ENCODE measurements at places on chromosomes 4 and X. TPM values are rescaled to one million over a fixed set of nuclear protein-coding genes. Genes with fewer than 3 reads are reported as not detected.

The SLC6A14 gene
- total RNA-seq: not detected

The FABP2 gene
- not detected for total RNA-seq

The PRAF2 gene
- 5.9 TPM for total RNA-seq

The SUPT20HL2 gene
- not detected for total RNA-seq

The PPP2R2C gene
- 0.66 TPM for total RNA-seq

DNA sequence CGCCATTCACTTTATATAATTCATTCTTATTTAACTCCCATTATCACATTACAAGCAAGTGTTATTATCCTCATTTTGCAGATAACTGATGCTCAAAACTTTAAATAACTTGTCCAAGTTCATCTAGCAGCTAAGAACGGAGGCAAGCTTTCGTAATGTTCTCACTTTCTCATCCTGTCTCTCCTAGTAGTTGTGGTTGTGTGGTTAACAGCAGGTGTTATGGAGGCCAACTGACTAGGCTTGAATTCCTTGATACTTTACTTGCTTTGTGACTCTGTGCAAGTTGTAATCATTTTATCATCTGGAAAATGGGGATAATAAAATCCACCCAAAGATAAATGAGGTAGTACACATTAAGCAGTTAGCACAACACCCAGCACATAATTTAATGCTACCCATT is 109.9 kb upstream of the PTPN13 start:
- no peak overlapping the region for H3K4me3 ChIP-seq
- H3K4me1 ChIP-seq: no peaks in the 10 kb centered on the region
- no peak for DNase-seq
- no peaks in the 10 kb centered on the region for H3K27me3 ChIP-seq

- peak overlapping the region; percentile 74 for H3K4me3 ChIP-seq
- H3K4me1 ChIP-seq: no peaks in the 10 kb centered on the region
- H3K27me3 ChIP-seq: peaks cover 36% of the 10 kb centered on the region
- no peaks in the 10 kb centered on the region for H3K36me3 ChIP-seq
These were observed 621 bp upstream of the SUV39H1 start for GRCh38 chrX:48695925-48696300.

DNA sequence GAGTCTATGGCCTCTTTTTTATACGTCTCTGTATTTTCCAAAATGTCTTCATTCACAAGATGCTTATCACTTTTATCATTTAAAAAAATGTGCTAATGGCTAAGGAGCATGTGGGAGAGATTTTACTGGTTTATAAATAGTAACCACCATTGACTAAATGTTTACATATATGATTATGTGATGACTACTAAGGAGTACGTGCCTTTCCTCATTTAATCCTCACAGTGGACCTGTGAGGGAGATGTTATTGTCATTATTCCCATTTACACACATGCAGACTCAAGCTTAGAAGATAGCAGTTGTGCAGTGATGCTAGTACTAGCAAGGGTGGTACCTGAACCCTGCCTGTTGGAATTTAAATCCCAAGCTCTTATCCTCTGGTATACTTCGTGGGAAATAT is 2.4 kb downstream of the SRD5A3 start:
- no peak overlapping the region for H3K4me3 ChIP-seq
- H3K36me3 ChIP-seq: no peaks in the 10 kb centered on the region
- peaks cover 10% of the 10 kb centered on the region for H3K4me1 ChIP-seq
- DNase-seq: no peak
- no peaks in the 10 kb centered on the region for H3K27me3 ChIP-seq

DNA sequence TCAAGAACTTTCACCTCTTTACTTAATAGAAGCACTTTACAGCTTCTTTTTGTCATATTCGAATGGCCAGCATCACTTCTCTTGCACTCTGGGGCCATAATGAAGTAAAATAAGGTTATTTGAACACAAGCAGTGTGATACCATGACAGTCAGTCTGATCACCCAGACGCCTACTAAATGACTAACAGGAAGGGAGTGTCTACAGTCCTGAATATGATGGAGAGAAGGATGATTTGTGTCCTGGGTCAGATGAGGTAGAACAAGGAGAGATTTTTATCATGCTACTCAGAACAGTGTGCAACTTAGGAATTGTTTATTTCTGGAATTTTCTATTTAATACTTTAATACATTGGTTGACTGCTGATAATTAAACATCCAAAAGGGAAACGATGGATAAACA is 284.2 kb upstream of the F9 start:
- no peak overlapping the region for H3K27ac ChIP-seq
- H3K36me3 ChIP-seq: no peaks in the 10 kb centered on the region
- H3K4me1 ChIP-seq: no peaks in the 10 kb centered on the region

DNA sequence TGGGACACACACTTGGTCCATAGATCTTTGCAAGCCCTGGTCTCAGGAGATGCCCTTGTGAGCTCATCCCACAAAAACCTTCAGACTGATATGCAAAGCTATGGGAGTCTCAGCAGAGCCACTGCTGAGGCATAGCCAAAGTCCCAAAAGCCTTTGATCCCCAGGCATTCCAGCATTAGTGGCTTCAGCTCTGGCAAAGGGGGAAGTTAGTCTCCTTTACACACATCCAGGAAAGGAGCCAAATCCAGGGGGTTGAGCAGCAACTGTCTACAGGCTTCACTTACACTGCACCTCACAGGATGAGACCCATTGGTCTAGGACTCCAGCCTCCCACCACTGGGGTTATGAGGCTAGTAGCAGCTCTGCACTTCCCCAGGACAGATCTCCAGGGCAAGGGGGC is 14.0 kb downstream of the PF4 start:
- H3K4me1 ChIP-seq: no peaks in the 10 kb centered on the region
- H3K27ac ChIP-seq: no peak overlapping the region
- H3K27me3 ChIP-seq: no peaks in the 10 kb centered on the region
- H3K4me3 ChIP-seq: no peak overlapping the region

DNA sequence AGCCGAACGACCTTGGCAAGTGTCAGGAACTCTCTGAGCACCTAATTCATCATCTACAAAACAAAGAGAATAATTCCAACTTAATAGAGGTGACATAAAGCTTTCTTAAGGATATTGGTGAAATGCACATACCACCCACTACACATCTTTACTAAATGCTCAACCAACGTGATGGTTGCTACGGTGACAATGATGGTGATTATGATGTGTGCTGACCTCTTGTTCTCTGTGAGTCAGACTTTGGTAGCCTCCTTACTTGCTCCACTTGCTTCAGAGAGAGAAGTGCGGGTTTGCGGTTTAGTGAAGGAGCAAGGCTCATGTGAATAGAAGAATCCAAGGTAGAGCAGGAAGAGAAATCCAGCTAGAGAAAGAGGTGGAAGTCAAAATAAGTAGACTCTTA is 52.8 kb upstream of the CLNK start:
- no peaks in the 10 kb centered on the region for H3K36me3 ChIP-seq
- H3K27ac ChIP-seq: no peak overlapping the region
- H3K4me1 ChIP-seq: no peaks in the 10 kb centered on the region
- H3K4me3 ChIP-seq: no peak overlapping the region

DNA sequence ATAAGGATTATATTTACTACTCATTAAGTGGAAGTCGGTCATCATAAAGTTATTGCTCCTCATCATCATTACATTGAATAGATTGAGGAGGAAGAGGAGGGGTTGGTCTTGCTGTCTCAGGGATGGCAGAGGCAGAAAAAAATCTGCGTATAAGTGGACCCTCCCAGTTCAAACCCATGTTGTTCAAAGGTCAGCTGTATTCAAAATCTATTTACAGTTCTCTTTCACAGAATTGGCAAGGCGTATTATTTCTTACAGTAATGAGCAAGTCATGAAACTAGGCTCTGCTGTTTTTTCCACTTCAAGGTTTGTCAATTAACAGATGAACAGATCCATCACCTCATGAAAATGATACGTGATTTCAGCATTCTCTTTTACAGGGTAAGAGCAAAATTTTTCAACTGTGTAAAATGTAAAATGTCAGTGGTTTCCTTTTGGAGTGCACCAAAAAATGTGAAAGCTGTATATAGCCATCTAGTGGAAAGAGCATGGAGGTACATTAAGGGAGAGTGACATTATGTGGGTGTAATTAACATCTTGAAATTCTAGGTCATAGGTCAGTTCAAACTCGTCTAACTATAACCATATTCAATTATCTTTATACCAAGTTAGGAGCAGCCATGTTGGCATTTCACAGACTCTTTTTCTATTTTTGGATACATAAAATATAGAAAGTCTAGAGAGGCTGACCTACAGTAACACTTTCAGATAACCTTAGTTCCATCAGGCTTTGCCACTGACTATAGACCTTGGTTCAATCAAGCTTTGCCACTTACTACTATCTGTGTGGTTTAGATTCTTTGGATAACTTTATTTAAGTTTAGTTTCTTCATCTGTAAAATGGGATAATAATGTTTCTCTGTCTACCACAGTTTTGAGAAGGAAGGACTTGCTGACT is 30.1 kb downstream of the NEIL3 start:
- no peaks in the 10 kb centered on the region for H3K27me3 ChIP-seq
- no peak for DNase-seq
- H3K27ac ChIP-seq: no peak overlapping the region
- H3K4me3 ChIP-seq: no peak overlapping the region
- H3K4me1 ChIP-seq: no peaks in the 10 kb centered on the region
- no peaks in the 10 kb centered on the region for H3K36me3 ChIP-seq

- no peaks in the 10 kb centered on the region for H3K36me3 ChIP-seq
These were observed 45.2 kb downstream of the ANXA5 start for GRCh38 chr4:121651597-121651996.

- DNase-seq: no peak
- H3K36me3 ChIP-seq: no peaks in the 10 kb centered on the region
- H3K4me3 ChIP-seq: no peak overlapping the region
- H3K27me3 ChIP-seq: peaks cover 14% of the 10 kb centered on the region
These were observed 13.6 kb downstream of the CHST7 start for GRCh38 chrX:46587158-46587557.

- H3K27me3 ChIP-seq: no peaks in the 10 kb centered on the region
- no peak overlapping the region for H3K4me3 ChIP-seq
- no peak for DNase-seq
- no peaks in the 10 kb centered on the region for H3K4me1 ChIP-seq
These were observed 8.2 kb upstream of the GPR78 start for GRCh38 chr4:8571702-8572685.

GRCh38 chr4:102525504-102525903 is 24.3 kb downstream of the NFKB1 start:
- no peaks in the 10 kb centered on the region for H3K36me3 ChIP-seq
- DNase-seq: no peak
- no peaks in the 10 kb centered on the region for H3K4me1 ChIP-seq
- H3K27ac ChIP-seq: no peak overlapping the region

DNA sequence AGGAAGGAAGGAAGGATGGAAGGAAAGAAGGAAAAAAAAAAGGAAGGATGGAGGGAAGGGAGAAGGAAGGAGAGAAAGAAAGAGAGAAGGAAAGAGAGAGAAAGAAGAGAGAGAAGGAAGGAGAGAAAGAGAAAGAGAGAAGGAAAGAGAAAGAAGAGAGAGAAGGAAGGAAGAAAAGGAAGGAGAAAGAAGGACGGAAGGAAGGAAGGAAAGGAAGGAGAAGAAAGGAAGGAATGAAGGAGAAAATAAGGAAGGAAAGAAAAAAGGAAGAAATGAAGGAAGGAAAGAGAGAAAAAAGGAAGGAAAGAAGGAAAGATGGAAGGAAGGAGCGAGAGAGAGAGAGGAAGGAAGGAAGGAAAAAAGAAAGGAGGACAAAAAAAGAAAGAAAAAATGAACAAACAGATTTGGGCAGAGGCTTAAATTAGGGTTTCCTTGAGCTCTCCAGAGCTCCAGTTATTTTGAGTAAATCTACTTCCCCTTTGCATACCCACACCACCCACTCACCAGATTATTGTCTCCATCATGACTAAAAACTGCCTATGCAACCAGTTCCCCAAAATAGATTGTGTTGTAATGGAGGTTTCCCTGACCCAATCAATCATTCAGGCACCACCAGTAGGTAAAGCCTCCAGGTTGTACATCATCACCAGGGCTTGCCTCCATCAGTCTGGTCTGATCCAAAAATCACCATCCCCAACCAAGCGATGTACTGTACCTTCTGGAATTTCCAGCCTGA is 1722.9 kb upstream of the PCDH10 start:
- no peaks in the 10 kb centered on the region for H3K36me3 ChIP-seq
- H3K4me1 ChIP-seq: no peaks in the 10 kb centered on the region
- DNase-seq: no peak
- H3K27ac ChIP-seq: no peak overlapping the region

- no peaks in the 10 kb centered on the region for H3K4me1 ChIP-seq
- no peaks in the 10 kb centered on the region for H3K36me3 ChIP-seq
- no peak overlapping the region for H3K4me3 ChIP-seq
- H3K27me3 ChIP-seq: no peaks in the 10 kb centered on the region
These were observed 414.1 kb downstream of the CENPC start for GRCh38 chr4:67131224-67131623.

- DNase-seq: no peak
- no peak overlapping the region for H3K27ac ChIP-seq
- H3K4me1 ChIP-seq: no peaks in the 10 kb centered on the region
- no peaks in the 10 kb centered on the region for H3K36me3 ChIP-seq
- no peak overlapping the region for H3K4me3 ChIP-seq
- no peaks in the 10 kb centered on the region for H3K27me3 ChIP-seq
These were observed 152.6 kb downstream of the VCX3A start for GRCh38 chrX:6382284-6382683.

DNA sequence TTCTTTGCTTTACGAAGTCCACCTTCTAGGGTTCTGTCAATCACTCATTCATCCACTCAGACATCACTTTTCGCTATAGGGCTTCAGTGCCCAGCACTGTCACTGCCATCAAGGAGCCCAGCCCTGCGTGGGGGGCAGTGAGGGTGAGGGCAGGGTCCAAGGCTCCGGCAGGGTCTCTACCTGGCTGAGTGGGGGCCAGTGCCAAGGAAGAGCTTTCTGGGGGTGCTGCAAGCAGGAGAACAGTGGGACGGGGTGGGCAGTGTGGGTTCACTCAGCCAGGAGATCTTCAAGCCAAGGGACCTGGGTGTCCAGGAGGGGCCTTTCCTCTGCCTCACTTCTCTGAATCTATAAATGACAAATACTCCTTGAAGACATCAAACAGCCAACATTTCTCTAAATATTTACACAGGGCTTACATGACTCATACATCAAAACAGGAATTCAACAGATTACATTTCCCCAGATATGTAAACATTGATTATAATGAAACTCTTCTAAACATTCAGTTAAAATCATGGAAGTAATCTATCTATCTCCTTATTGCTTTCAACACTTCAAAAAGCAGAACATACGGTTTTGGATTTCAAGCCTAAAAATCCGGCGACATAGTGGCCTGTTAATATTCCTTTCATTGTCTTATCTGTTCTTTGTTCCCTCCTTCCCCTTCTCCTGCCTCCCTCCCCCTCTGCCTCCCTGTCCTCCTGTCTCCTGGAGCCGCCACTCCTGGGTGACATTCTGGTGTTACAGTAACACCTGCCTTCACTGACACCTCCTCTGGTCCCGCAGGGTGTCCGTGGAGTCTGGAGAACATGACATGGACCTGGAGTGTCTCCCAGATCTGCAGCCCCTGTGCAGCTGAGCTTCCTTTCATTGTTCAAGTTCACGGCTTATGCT is 94.4 kb upstream of the ADRA2C start:
- H3K27ac ChIP-seq: no peak overlapping the region
- H3K4me1 ChIP-seq: no peaks in the 10 kb centered on the region
- H3K4me3 ChIP-seq: no peak overlapping the region
- peaks cover 16% of the 10 kb centered on the region for H3K27me3 ChIP-seq
- H3K36me3 ChIP-seq: no peaks in the 10 kb centered on the region

DNA sequence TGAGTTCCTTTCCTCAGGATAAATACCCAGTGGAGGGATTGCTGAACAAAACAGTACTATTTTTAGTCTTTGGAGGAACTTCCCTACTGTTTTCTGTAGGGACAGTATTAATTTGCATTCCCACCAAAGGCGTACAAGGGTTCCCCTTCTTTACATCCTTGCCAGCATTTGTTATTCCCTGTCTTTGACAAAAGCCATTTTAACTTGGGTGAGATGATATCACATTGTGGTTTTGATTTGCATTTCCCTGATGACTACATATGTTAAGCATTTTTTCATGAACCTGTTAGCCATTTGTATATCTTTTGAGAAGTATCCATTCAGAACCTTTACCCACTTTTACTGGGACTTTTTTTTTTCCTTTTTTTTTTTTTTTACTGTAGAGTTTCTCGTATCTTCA is 126.2 kb upstream of the ANXA10 start:
- H3K27me3 ChIP-seq: no peaks in the 10 kb centered on the region
- no peak overlapping the region for H3K4me3 ChIP-seq
- no peak overlapping the region for H3K27ac ChIP-seq
- no peaks in the 10 kb centered on the region for H3K36me3 ChIP-seq

Measured in breast epithelium (tissue), 4 donors.